CD14-positive monocyte (primary cell): ENCODE measurements at places on chromosomes 1 and 21. TPM values are rescaled to one million over a fixed set of nuclear protein-coding genes. Genes with fewer than 3 reads are reported as not detected.

VAV3 gene
- 5.4 TPM for polyA plus RNA-seq

PCP4 gene
- not detected in 2 replicates for polyA plus RNA-seq

LCE1C gene
- polyA plus RNA-seq = not detected

TEX38 gene
- not detected for polyA plus RNA-seq

OR10J1 gene
- polyA plus RNA-seq = not detected

CD84 gene
- 15.3 and 31.8 TPM in 2 replicates for polyA plus RNA-seq

PEAR1 gene
- not detected in 2 replicates for polyA plus RNA-seq

AIM2 gene
- 9.8 TPM for polyA plus RNA-seq

DLGAP3 gene
- polyA plus RNA-seq = 0.56 and 1.0 TPM in 2 replicates

IL10RB gene
- polyA plus RNA-seq = 225 TPM

AMY1A gene
- not detected in 2 replicates for polyA plus RNA-seq

SHCBP1L gene
- polyA plus RNA-seq = not detected

IGSF8 gene
- 9.6 TPM for polyA plus RNA-seq

RHD gene
- not detected in 2 replicates for polyA plus RNA-seq

SLC25A34 gene
- polyA plus RNA-seq = 0.61 TPM

NFASC gene
- polyA plus RNA-seq = 0.08 TPM in 1 of 2 replicates, not detected in the other

MXRA8 gene
- not detected in 2 replicates for polyA plus RNA-seq

ARTN gene
- polyA plus RNA-seq = 0.09 and 0.15 TPM in 2 replicates

CD48 gene
- 356 TPM for polyA plus RNA-seq

CFHR4 gene
- polyA plus RNA-seq = not detected in 2 replicates

SLC44A3 gene
- not detected for polyA plus RNA-seq

SUCO gene
- polyA plus RNA-seq = 2.0 and 6.8 TPM in 2 replicates

RAD54L gene
- polyA plus RNA-seq = 0.13 TPM in 1 of 2 replicates, not detected in the other

BRDT gene
- polyA plus RNA-seq = not detected in 2 replicates

ACTL8 gene
- not detected in 2 replicates for polyA plus RNA-seq

ADCY10 gene
- polyA plus RNA-seq = not detected

PLA2G2D gene
- 0.08 TPM for polyA plus RNA-seq

ZMYM1 gene
- 2.1 and 4.5 TPM in 2 replicates for polyA plus RNA-seq

TCHHL1 gene
- polyA plus RNA-seq = not detected in 2 replicates

MPL gene
- not detected for polyA plus RNA-seq

AMY2A gene
- polyA plus RNA-seq = not detected

CD101 gene
- 101 TPM for polyA plus RNA-seq

ERG gene
- polyA plus RNA-seq = 0.08 and 0.16 TPM in 2 replicates

IL19 gene
- not detected for polyA plus RNA-seq

DUSP23 gene
- polyA plus RNA-seq = 97.8 TPM

FAM163A gene
- not detected for polyA plus RNA-seq

RCSD1 gene
- 218 TPM for polyA plus RNA-seq

NECTIN4 gene
- polyA plus RNA-seq = 0.07 TPM

MDM4 gene
- 7.8 TPM for polyA plus RNA-seq

SIM2 gene
- not detected for polyA plus RNA-seq

SYPL2 gene
- polyA plus RNA-seq = 0.12 TPM

PLPP3 gene
- not detected for polyA plus RNA-seq

KCNE2 gene
- not detected in 2 replicates for polyA plus RNA-seq

NGF gene
- not detected for polyA plus RNA-seq

NEK2 gene
- not detected in 2 replicates for polyA plus RNA-seq

YIPF1 gene
- polyA plus RNA-seq = 16.6 and 24.4 TPM in 2 replicates

OR2L3 gene
- polyA plus RNA-seq = not detected in 2 replicates

RPAP2 gene
- polyA plus RNA-seq = 7.8 TPM

SHISA4 gene
- 1.5 TPM for polyA plus RNA-seq

SELL gene
- 96.8 and 153 TPM in 2 replicates for polyA plus RNA-seq

UTS2 gene
- not detected in 2 replicates for polyA plus RNA-seq

PLA2G2F gene
- not detected in 2 replicates for polyA plus RNA-seq
